ENCODE measurements at places on chromosomes 7 and 10. TPM values are rescaled to one million over a fixed set of nuclear protein-coding genes. Genes with fewer than 3 reads are reported as not detected.

Gene NPFFR1
- total RNA-seq: not detected

Gene ENTPD7
- 6.6 TPM for total RNA-seq

Gene SDHAF3
- 7.5 TPM for total RNA-seq

Gene ALOX5
- 13.5 TPM for total RNA-seq

Gene TMEM273
- 10.1 TPM for total RNA-seq

Gene CARD11
- 5.1 TPM for total RNA-seq

Gene CALML3
- total RNA-seq: not detected

GRCh38 chr7:25282194-25282593, 53.9 kb upstream of the NPVF start:
- no peak overlapping the region for H3K4me3 ChIP-seq
- no peaks in the 10 kb centered on the region for H3K27me3 ChIP-seq
- no peaks in the 10 kb centered on the region for H3K36me3 ChIP-seq
- H3K4me1 ChIP-seq: peaks cover 12% of the 10 kb centered on the region
- peak; percentile 58 for DNase-seq

GRCh38 chr10:61635932-61636331, 26.8 kb upstream of the CABCOCO1 start:
- H3K27me3 ChIP-seq: no peaks in the 10 kb centered on the region
- no peak overlapping the region for H3K27ac ChIP-seq
- H3K4me1 ChIP-seq: no peaks in the 10 kb centered on the region
- H3K36me3 ChIP-seq: no peaks in the 10 kb centered on the region
- no peak overlapping the region for H3K4me3 ChIP-seq
- DNase-seq: no peak

GRCh38 chr7:33901199-33901598, 4.1 kb upstream of the BMPER start:
- H3K27ac ChIP-seq: no peak overlapping the region
- no peak overlapping the region for H3K4me3 ChIP-seq
- peaks cover 65% of the 10 kb centered on the region for H3K27me3 ChIP-seq
- H3K4me1 ChIP-seq: peaks cover 7% of the 10 kb centered on the region
- DNase-seq: no peak

DNA sequence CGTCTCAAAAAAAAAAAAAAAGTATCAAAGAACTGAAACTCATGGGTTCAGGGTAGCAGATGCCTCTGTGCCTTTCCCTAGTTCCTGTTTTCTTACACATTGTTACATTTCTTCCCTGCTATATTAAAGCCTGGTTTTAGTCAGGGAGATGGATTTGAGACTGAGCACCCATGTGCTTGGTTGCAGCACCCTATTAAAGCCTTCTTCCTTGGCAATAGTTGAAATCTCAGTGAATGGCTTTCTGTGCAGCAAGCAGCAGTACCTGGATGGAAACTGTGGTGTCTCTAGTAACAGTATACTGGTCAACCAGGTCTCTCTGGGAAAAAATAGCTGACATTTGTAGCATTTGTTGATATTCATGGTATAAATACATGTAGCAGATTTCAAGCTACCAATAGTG, 331.1 kb downstream of the ANKRD30A start:
- no peak for DNase-seq
- H3K27ac ChIP-seq: no peak overlapping the region
- H3K4me1 ChIP-seq: no peaks in the 10 kb centered on the region
- no peaks in the 10 kb centered on the region for H3K27me3 ChIP-seq
- no peaks in the 10 kb centered on the region for H3K36me3 ChIP-seq
- H3K4me3 ChIP-seq: no peak overlapping the region

DNA sequence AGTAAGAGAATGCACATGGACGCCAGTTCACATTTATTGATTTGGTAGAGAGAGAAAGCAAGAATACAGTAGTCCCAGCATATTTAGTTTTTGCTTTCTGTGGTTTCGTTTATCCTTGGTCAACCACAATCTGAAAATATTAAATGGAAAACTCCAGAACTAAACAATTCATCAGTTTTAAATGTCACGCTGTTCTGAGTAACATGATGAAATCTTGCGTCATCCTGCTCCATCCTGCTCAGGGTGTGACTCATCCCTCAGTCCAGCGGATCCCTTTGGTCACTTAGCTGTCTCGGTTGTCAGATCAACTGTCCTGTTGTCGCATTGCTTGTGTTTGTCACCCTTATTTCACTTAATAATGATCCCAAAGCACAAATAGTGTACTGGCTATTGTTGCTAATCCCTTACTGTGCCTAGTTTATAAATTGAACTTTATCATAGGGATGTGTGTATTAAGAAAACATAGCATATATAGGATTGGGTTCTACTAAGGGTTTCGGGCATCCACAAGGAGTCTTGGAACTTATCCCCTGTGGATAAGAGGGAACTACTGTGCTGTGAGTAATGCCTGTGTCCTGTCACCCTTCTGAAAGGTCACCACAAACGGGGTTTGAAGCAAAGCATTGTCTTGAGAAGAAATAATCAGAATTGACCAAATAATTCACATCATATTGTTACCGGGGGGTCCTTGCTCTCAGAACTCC, 73.6 kb downstream of the OTUD1 start:
- no peak overlapping the region for H3K4me3 ChIP-seq
- H3K4me1 ChIP-seq: no peaks in the 10 kb centered on the region
- H3K27ac ChIP-seq: no peak overlapping the region
- H3K36me3 ChIP-seq: no peaks in the 10 kb centered on the region
- no peak for DNase-seq

GRCh38 chr7:101964680-101965452, 147.4 kb downstream of the CUX1 start:
- no peak for DNase-seq
- peaks cover 6% of the 10 kb centered on the region for H3K4me1 ChIP-seq

DNA sequence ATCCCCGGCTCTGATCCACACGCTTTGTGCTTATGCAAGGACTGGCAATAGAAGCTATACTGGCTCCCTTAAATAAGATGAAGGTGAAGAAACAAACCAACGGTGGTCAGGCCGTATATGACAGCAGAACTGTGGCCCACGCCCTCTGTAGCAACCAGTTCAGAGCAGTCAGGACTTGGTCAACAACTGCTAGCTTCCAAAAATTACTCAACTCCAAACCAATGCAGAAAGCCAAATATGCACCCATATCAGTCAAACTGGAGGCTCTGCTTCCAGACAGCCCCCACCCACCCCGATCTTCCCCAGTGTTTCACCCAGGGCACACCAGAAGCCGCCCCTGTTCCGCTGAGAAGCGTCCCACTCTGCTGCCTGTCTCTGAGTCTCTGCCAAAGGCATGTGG, 222.3 kb upstream of the MGMT start:
- no peaks in the 10 kb centered on the region for H3K36me3 ChIP-seq
- H3K27ac ChIP-seq: no peak overlapping the region
- H3K27me3 ChIP-seq: no peaks in the 10 kb centered on the region
- no peak for DNase-seq

GRCh38 chr10:99975106-99975829, 34.5 kb downstream of the DNMBP start:
- peak overlapping the region; percentile 69 for H3K27ac ChIP-seq
- no peak for DNase-seq
- no peaks in the 10 kb centered on the region for H3K36me3 ChIP-seq
- H3K4me1 ChIP-seq: peaks cover 7% of the 10 kb centered on the region
- no peak overlapping the region for H3K4me3 ChIP-seq

- H3K4me1 ChIP-seq: no peaks in the 10 kb centered on the region
- H3K36me3 ChIP-seq: no peaks in the 10 kb centered on the region
- H3K4me3 ChIP-seq: no peak overlapping the region
- H3K27ac ChIP-seq: no peak overlapping the region
Observed at GRCh38 chr7:103093429-103093828, 18.5 kb downstream of the ARMC10 start.

Data from transverse colon (tissue), 4 donors.